DMS 273 treated with DMSO at 0.1 percent for 48 hours (cell line): ENCODE measurements at places on chromosomes 1 and 21.
A peak's percentile ranks its signal among the peaks of the same experiment; 100 is the strongest.

DNA sequence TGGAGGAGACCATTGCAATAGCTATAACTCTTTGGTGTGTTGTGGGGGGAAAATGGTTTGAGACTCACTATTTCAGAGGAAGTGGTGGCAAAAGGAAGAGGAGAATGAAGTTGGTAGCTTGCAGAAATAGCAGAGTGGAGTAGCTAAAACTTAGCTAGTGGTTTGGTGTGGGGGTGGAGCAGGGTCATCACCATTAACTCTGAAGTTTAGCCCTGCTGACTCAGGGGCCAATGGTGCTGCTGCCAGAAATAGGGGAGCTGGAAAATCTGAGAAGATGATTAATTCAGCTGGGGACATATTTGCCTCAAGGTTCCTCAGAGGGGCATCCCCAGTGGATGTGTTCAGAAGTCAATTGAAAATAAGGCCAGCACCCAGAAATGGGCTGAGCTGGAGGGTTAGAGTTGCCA is 65.4 kb downstream of the RUNX1 start:
- no peak for DNase-seq

GRCh38 chr1:54227091-54227602 is 27.2 kb downstream of the MRPL37 start:
- peak; percentile 14 for DNase-seq

DNA sequence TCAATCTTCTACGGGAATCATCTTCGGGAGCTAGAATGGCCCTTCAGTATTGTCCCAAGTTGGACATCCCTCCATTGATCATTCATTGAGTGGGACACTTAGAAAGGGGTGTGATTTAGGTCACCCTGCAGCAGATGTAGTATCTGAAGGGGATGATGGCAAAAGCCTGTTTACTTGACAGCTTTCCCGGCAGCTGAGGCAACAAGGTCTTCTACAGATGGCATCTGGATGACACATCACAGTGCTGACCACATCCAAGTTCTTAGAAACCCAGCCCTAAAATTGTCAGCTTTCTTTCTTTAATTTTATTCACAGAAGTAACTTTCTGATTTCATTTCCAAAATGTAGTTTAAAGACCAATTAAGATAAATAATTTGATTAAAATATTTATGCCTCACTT is 150.3 kb downstream of the AMY1C start:
- no peak for DNase-seq

DNA sequence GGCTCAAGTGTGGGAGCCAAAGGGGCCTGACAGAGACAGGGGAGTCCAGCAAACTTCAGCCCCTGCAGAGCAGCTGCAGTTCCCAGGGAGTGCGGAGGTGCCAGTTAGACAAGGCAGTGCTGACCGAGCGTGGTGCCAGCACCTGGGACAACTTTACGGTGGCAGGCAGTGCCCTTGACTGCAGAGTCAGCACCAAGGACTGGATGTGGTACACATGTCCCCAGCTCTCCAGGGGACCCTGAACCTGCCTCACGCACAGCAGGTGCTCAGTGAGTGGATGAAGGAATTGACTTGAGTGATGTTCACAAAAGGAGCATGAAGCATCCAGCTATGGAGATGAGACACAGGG is 296.5 kb downstream of the SIPA1L2 start:
- no peak for DNase-seq

DNA sequence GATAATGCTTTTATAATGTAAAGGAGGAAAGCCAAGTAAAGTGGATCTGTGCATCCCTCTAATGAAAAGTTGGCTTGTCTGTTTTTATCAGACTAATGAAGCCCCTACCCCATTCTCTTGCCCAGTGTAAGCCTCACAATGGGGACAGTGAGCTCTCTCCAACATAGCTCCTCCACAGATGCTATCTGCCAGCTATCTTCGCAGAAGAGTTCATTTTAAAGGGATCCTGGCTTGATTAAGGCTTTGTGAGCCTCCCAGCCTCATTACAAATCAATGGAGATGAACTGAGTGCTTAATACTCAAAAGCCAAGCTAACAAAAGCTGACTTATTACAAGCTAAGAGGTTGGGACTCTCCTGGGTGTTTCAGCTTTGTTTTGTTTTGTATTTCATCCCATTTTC is 514.7 kb downstream of the NUF2 start:
- no peak for DNase-seq

GRCh38 chr1:844472-845026 is 79.2 kb upstream of the SAMD11 start:
- no peak for DNase-seq

DNA sequence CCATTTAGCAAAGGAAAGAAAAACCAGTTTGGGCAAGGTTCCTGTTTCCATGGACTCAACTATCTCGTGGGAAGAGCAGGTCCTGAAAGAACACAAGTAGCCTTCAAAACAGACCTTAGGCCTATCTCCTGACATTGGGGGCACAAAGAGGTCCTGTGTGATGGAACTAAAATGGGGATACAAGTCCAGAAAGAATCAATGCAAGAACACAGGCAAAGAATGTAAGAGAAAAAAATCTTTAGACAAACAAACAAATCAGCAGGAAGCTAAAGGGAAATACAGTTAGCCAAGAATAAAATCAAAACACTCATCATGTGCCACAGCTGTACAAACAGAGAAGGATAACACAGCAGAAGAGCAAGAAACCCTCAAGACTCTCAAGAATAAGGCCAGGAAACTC is 28.2 kb downstream of the SLC30A10 start:
- DNase-seq = no peak

GRCh38 chr1:159881622-159882526 is 18.1 kb downstream of the CFAP45 start:
- peak; percentile 75 for DNase-seq

DNA sequence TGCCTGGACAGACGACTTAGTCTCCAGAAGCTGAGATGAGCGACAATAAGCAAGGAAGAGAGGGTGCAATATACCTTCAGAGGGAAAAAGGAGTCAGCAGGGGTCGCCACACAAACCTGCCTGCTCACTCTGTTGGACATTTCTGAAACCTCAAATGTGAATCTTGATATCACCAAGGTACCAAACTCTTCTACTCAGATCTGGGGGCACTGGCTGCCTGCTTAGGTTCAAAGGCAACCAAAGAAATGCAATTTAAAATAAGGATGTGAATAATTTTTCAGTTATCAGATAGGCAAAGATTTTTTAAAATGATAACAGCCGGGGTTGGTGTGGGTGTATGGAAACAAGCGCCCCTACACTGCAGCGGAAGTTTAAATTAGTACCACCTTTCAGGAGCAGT is 164.2 kb downstream of the HIVEP3 start:
- no peak for DNase-seq

GRCh38 chr1:156308078-156308477 is 9.0 kb upstream of the VHLL start:
- no peak for DNase-seq

GRCh38 chr1:246156847-246157246 is 350.2 kb downstream of the SMYD3 start:
- DNase-seq = no peak

- DNase-seq = no peak
These were observed 96.0 kb upstream of the BMP8A start for GRCh38 chr1:39395357-39395831.

DNA sequence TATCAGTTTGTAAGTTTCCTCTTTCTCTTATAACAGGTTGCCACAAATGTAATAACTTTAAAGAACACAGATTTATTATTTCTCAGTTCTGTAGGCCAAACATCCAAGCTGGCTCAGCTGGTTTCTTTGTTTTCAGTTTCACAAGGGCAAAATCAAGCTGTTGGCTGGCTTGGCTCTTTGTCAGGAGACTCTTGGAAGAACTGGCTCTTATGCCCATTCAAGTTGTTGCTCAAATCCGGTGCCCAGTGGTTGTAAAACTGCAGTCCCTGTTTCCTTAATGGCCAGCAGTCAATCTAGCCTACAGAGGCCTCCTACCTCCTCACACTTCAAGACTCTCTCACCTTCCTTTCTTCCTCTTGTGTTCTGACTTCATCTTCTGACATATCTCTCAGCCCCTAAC is 1171.0 kb downstream of the MRPL39 start:
- DNase-seq = no peak

DNA sequence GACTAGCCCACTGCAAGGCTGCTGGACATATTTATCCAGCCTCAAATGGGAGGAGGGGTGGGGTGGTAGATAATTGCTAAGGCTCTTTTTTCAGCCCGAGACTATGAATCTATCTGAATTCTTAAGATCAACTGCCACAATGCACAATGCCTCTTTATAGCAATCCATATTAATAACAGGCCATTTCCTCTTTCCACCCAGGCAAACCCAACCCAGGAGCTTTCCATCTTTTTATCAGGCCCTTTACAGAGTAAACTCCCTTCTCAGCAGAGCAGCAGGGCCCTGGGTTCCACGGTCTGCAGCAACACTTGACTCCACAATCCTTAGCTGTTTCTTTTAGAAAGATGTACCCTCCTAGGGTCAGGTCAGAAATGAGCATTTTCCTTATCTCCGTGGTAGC is 806 bp downstream of the DDOST start:
- no peak for DNase-seq

DNA sequence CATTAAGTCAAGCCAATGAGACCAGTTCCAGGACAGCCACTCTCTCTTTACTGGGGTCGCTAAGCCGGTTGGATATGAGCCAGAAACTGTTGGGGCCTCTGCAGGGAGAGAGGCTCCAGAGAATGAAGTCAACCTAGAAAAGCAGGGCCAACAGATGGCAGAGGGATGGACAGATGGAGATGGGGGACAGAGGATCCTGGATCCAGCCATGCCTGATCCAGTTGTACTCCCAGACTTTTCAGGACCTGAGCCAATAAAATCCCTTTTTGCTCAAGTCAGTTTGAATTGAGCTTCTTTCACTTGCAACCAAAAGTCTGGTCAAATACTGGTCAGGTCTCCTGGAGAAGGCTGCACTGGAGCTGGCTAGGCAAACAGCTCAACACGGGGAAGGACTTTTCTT is 2.2 kb downstream of the DHCR24 start:
- DNase-seq = peak; percentile 25

DNA sequence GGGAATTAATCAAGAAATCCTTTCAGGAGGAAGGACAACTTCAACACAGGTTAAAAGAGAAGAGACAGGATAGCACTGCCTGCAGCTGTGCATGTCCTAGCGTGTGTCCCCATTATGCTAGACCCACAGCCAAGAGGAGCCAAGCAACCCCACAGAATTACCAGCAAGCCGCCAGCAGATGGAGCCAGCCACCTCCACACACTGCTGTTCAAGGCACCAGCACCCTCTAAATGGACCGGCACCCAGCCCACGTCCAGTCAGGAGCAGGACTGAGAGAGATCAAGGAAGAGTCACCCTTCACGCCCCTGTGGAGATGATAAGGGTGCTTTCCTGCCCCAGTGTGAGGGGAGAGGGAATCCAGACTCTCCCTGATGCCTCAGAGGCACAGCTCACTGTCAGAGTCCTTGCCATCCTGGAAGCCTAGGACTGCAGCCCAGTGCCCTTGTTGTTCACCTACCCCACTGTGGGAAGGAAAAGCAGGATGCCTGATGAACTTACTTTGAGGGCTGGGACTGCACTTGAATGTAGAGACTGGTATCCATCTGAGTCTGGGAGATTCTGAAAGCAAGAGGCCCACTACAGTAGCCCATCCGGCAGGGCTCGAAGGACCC is 37.1 kb upstream of the CTTNBP2NL start:
- DNase-seq = peak; percentile 8

DNA sequence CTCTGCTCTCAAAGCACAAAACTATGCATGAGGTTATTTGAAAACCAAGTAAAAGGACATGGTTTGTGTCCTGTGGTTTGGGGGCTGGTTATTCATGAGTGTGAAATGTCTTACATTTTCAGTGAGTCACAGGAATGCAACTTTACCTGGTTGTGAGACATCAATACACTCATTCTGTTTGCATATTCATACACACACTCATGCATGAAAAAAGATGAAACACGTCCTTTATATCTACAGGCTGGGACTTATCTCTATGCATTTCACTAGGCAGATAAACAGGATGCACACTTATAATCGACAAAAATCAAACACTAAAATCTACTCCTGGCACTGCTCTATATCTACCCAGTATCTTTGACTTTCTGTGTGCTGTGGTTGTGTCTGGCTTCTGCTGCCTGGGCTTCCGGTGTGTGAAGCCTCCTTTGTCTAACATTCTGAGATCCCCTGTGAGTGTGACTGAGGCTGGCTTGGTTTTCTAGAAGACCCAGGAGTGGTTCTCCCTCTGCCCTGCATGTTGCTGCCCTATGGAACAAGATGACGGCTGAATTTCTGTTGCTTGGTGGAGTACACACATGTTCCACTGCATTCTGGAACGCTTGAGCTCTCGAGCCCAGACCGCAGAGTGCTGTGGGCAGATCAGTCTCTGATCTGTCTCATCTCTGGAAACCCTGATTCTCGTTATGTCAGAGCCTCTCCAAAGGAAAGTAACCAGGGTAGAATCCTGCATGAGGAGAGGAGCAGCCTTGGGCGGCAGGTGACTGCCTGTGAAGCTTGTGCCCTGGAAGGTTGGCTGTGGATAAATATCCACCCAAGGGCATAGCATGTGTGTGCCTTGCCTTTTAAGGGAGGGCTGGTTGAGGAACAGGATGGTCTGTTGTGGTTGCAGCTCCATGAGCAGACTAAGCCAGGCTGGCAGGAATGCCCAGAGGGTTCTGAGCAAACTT is 19.7 kb upstream of the FASLG start:
- DNase-seq = no peak

GRCh38 chr1:231020816-231021215 is 19.2 kb downstream of the FAM89A start:
- DNase-seq = no peak

DNA sequence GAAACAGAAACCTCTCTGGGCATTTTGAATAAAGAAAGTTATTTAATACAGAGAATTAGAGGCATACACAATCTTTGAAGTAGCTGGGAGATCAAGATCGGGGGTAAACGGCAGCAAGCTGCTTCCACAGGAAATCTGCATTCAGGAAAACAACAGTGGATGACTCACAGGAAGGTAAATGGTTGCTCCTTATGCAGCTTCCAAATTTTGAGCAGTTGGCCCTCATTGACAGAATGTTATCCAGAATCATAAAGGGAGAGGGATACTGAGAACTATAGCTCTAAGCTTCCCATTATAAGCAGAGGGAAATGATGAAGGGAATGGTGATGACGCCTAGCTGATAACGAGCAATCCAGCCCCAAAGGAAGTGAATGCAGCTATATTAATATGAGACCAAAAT is 28.6 kb downstream of the ZMYND12 start:
- DNase-seq = no peak

- DNase-seq = no peak
These were observed 6.9 kb downstream of the LAX1 start for GRCh38 chr1:203771901-203772301.

- DNase-seq = no peak
These were observed 18.0 kb downstream of the PGM1 start for GRCh38 chr1:63611231-63611630.

GRCh38 chr1:229109320-229109761 is 161.6 kb upstream of the RAB4A start:
- DNase-seq = no peak
